CD4-positive, alpha-beta T cell treated with Interleukin-15 for 1 hour (primary cell): ENCODE measurements at places on chromosomes 11 and 22.

DNA sequence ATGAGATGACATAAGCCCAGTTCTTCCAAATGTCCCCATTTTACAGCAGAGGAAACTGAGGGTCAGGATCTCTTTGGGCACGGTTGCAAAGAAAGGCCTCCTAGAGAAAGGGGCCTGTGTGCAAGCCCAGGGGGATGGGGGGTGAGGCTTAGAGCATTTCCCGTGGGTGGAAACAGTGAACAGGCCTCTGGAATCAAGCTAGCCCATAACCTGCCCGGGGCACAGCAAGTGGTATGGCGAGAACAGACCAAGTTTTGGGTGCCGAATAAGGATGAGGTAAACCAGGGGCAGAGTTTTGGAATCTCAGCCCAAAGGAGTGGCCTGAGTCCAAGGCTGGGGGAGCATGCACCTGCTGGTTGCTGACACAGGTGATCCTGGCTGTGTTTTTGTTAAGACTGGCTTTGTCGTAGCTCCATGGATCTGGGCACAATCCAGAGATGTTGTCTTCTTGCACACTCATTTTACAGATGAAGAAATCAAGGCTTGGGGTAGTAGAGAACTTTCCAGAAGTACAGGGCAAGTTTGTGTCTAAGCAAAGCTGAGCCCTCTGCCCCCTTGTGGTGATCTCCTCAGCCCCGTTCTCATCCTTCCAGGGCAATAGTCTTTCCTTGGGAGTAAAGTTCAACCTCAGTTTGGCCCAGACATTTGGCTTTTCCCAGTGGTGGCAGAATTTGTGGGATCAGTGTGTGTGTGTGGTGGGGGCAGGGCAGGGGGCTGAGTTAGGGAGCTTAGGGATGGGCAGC, 53.5 kb upstream of the MYEOV start:
- DNase-seq = no peak

DNA sequence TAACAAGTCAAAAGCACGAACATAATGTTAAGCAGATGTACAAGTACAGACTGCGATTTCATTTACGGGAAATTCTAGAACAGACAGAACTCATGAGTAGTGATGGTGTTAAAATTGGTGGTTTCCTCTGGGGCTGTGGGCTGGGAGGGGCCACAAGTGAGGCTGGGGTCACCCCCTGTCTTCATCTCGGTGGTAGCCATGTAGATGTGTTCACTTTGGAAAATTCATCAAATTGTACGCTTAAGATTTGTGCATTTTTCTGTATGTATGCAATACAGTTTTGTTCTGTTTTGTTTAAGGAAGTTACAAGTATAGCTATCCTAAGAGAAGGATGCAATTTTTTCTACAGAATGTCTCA, 504 bp upstream of the ASCC2 start:
- DNase-seq = no peak

DNA sequence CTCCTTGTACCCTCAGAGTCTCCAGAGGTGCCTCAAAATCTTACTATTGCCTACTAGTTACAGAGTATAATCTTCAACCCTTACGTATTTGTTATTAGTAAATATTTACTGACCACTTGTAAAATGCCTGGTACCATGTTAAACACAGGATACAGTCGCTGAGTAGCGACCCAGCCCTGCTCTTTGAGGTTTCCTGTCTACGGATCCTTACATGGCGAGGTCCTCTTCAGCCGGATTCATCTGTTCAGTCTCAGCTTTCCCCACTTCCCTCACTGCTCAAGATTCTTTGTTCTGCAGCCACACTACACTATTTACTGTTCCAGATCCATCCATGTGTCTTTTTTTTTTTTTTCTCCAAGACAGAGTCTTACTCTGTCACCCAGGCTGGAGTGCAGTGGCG, 13.2 kb upstream of the TTC36 start:
- no peak for DNase-seq

- DNase-seq = no peak
These were observed 23.4 kb downstream of the RELT start for GRCh38 chr11:73399636-73400035.

GRCh38 chr11:11419747-11420146, 66.7 kb upstream of the CSNK2A3 start:
- DNase-seq = no peak

GRCh38 chr22:41216984-41217383, 11.9 kb downstream of the L3MBTL2 start:
- no peak for DNase-seq

DNA sequence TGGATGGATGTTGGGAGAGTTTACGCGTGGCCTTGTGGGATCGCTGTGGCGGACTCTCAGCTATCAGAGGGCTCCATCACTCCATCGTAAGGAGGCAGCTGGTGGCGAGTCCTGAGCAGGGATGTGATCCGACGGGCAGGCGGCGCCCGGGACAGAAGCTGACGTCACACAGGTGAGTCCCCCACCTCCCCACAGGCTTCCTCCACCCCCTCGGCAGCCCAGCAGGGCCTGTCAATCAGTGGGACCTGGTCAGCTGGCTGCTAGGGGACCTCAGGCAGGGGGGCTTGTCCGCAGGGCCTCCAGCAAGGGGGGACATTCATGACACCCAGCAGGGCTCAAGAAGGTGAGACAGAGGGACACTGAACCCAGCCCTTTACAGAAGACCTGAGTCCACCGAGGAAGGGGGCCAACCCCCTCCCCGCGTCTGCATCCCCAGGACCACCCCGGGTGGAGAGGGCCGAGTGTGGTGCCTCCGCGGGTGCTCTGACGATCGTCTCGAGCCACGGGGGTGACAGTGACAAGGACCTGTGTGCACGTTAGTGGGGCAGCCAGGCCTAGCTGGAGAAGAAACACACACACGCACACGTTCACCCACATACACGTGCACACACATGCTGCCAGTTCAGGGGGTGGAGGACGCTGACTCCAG, 7.1 kb downstream of the HRAS start:
- no peak for DNase-seq

- DNase-seq = peak; percentile 89
These were observed at the start of gene NUDT8 for GRCh38 chr11:67629386-67630227. TSS of gene NUDT8 (minus strand) at chr11:67629937. CDS start at chr11:67629911, 26 bp downstream.
